Amygdala (tissue), 56 donors: ENCODE measurements at places on chromosomes 6 and 20.

DNA sequence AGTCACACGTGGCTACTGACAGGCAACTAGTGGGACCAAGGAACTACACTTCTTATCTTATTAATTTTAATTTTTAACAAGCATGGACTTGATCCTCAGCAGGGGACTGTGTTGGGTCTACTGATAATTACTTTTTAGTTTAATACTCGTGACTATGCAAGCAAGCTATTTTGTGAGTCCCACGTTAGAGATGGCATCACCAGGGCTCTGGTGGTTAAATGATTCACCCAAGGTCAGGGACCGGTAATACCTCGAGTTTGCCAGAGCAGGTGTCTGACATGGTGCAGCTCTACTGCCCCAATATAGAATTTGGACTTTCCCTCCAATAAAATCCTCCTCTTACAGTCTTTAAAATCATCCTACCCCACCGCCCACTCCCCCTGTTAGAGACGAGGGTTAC is 98.6 kb upstream of the RIN2 start:
- no peak for DNase-seq

DNA sequence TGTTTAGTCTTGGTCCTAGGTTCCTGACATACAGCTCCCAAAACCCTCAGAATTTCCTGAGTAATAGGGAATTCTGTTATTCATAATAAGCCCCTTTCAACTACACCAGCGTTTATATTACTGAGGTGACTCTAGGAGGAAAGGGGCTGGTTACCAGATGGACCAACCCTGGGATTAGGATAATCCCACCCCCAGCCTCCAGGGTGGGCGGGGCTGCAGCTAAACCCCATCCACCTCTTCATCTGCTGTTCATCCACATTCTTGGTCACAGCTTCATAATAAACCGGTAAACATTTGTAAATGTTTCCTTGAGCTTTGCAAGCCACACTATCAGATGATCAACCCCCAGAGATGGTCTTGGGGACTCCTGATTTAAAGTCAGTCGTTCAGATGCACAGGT is 38.3 kb downstream of the NINL start:
- no peak for DNase-seq

GRCh38 chr6:43671011-43671800 is 16.4 kb downstream of the MRPS18A start:
- no peak for DNase-seq

GRCh38 chr20:41152108-41152757 is 14.9 kb downstream of the PLCG1 start:
- DNase-seq: no peak
